MG63 (cell line): ENCODE measurements at places on chromosomes 1 and 21.
A peak's percentile ranks its signal among the peaks of the same experiment; 100 is the strongest.

DNA sequence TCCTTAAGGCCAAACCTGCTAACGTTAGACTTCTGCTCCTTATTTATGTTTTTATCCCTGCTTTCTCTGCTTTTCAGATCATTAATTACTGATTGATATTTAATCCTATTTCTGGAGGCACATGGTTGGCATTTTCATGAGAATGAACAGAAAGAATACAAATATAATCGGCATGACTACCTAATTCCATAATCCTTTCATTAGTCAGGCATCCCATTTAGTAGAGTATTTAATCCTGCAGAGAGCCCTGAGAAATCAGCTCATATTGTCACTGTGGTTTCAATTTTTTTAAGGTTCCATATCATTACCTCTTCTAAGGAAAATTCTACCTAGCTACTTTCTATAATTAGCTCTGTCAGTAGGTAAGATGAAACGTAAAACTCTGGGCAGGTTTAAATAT, 238.8 kb downstream of the NCAM2 start:
- no peak for DNase-seq

GRCh38 chr1:163472651-163473248, 151.0 kb downstream of the NUF2 start:
- no peak for DNase-seq

DNA sequence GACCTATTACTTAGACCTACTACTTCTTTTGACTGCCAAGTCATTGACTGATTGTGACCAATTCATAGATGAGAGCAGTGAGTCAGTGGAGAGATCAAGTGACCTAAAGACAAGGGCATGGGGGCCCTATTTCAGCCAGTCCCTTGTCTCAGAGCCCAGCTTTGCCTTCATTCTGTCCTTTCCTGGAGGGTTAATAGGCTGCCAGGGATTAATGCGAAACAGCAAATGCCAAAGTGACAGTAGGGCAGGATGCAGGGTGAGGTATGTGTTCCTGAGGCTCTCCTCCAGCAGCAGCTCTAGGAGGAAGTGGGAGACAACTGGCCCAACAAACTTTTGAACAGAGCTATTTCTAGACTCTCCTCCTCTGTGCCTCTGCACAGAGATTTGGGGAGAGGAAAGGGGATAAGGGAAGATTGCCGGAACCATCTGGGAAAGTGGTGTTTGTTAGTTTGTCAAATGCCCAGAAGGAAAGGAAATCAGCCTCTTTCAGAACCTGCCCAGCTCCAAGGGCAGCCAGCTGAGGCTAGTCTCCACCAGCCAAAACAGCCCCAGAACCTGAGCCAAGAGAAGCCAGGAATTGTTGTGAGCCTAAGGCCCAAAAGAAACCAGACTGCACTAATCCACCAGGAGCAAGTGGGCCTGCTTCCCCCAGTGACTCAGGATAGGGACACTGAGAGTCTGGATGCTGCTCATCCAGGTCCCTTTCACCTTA, 4.9 kb upstream of the S100A3 start:
- no peak for DNase-seq

DNA sequence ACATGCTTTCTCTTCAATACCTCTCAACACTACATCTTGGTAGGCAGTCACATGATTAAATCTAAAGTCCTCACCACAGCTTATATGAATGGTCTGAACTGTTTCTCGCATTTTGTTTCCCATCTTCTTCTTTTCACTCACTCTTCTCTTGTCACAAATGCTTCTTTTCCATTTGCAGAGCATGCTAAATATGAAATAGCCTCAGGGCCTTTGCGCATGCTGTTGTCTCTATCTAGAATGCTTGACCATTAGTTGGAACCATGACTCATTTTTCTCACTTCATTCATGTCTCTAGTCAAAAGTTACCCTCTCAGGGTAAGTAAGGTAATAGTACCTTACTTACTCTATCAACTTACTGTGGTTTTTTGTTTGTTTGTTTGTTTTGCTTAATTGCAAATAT, 239.7 kb downstream of the PTPRC start:
- no peak for DNase-seq

DNA sequence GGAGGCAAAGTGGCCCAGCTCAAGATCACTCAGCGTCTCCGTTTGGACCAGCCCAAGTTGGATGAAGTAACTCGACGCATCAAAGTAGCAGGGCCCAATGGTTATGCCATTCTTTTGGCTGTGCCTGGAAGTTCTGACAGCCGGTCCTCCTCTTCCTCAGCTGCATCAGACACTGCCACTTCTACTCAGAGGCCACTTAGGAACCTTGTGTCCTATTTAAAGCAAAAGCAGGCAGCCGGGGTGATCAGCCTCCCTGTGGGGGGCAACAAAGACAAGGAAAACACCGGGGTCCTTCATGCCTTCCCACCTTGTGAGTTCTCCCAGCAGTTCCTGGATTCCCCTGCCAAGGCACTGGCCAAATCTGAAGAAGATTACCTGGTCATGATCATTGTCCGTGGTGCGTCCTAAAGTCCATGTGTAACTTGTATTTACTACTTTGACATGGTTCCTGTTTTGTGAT, 2.7 kb downstream of the RBM15 start:
- DNase-seq = no peak

DNA sequence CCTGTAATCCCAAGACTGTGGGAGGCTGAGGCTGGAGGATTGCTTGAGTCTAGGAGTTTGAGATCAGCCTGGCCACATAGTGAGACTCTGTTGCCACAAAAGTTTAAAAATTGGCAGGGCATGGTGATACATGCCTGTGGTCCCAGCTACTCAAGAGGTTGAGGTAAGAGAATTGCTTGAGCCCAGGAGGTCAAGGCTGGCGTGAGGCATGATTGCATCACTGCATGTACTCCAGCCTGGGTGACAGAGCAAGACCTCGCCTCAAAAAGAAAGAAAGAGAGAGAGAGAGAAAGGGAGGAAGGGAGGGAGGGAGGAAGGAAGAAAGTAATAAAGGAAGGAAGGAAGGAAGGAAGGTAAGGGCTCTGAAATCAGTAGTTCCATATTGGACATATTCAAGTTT, 25.0 kb downstream of the GLUL start:
- DNase-seq = peak; percentile 23

DNA sequence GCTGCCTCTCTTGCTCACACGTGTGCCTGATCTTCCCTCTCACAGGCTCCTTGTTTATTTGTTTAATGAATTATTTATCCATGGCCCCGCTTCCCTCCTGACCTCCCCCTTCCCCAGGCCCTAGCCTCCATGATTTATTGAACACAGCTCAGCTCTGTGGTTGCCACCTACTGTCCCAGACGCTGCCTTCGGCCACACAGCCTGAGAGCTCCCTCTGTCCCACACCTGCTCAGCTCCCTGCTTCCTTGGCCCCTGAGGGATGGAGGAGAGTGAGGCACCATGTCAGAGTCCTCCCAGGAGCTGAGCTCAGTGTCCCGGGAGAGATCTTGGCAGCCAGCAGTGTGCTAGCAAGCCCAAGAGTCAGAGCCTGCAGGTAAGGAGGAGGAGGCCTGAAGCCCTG, 3.1 kb upstream of the EFNA3 start:
- DNase-seq = no peak

- no peak for DNase-seq
These were observed 487.0 kb upstream of the RGS18 start for GRCh38 chr1:191671236-191671635.

DNA sequence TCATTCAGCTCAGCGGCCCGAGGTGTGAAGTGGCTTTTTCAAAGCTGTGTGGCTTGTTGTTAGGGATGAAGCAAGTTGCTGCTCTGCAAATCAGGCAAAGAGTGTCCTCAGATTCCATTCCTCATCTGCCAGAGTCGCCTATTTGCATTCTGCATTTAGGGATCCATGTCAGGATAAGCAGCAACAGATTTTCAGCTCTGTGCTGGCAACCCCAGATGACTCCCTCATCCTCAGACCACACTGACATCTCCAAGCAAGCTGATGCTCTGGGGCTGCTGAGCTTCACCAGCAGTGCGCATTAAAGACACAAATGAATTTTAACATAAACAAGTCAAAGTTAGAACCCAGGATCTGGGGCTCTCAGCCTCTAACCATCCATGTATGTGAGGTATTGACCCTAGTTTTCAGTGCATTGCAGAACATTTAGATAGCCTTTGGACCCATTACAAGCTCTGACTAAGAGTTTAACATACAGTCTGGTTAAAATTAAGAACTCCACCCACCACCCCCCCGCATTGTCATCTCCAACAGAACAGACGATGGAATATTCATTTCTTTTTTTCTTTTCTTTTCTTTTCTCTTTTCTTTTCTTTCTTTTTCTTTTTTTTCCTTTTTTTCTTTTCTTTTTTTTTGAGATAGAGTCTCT, 10.9 kb downstream of the CFAP107 start:
- no peak for DNase-seq

GRCh38 chr21:38268864-38269575, 12.2 kb downstream of the KCNJ15 start:
- DNase-seq = no peak

GRCh38 chr21:31566064-31566463, 93.4 kb upstream of the SOD1 start:
- DNase-seq = no peak

- no peak for DNase-seq
These were observed 2.0 kb downstream of the ALDH4A1 start for GRCh38 chr1:18900303-18900841.
